Right ventricle myocardium superior (tissue), 1 donor: ENCODE measurements at places on chromosomes 6 and 20. TPM values are rescaled to one million over a fixed set of nuclear protein-coding genes. Genes with fewer than 3 reads are reported as not detected.

The SMOC2 gene
- total RNA-seq, result 10.9 TPM

The PCED1A gene
- 7.3 TPM for total RNA-seq

The PACSIN1 gene
- total RNA-seq, result 11.3 TPM

The NHLRC1 gene
- total RNA-seq, result 1.2 TPM

The ADGRF1 gene
- not detected for total RNA-seq
